Fibroblast of skin of right quadriceps (primary cell): ENCODE measurements at places on chromosomes 6 and 20.

- no peak for DNase-seq
These were observed 186.2 kb upstream of the PMEPA1 start for GRCh38 chr20:57896017-57896416.

- no peak for DNase-seq
These were observed 8.4 kb downstream of the CTSZ start for GRCh38 chr20:58998656-58999055.

DNA sequence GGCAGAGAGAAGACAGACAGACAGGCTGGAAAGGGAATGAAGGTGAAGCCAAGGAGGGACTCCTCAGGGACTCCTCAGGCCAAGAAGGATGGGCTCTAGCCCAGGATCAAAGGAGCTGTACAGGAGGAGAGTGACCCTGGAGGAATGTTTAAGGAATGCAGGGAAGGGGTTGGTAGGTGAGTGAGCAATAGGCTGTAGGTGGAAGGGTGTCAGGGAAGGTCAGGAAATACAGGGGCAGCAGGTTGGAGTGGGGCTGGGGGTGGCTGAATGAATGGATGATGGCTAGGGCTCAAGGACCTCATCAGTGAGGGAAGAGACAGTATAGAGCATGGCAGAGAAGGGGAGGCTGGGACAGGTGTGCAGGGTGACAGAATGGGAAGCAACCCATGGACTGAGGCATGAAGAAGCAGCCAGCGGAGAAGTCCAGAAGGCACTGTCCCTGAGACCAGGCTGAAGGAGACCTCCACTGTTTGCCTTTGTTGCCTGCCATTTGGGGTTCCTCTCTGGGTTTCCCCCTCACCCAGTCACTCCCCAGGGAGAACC is 13.2 kb downstream of the SYNGAP1 start:
- no peak for DNase-seq

DNA sequence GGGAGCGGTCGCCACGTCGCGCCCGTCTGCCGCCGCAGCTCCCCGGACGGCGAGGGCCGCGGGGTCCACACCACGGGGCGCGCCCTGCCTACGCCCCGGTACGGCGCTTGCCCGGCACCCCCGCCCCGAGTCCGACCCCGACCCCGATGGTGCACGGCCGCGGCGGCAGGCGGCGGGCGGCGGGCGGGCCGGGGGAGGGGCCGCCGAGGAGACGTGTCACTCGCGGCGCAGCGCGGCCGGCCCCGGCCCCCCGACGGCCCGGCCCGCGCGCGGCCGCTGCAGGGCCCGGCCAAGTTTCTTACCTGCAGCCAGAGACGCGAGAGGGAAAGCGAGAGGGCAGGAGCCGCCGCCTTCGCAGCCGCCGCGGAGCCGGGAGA is 328 bp downstream of the RRBP1 start:
- no peak for DNase-seq

GRCh38 chr20:51541189-51542032 is 1.1 kb downstream of the NFATC2 start:
- DNase-seq, result peak; percentile 67

DNA sequence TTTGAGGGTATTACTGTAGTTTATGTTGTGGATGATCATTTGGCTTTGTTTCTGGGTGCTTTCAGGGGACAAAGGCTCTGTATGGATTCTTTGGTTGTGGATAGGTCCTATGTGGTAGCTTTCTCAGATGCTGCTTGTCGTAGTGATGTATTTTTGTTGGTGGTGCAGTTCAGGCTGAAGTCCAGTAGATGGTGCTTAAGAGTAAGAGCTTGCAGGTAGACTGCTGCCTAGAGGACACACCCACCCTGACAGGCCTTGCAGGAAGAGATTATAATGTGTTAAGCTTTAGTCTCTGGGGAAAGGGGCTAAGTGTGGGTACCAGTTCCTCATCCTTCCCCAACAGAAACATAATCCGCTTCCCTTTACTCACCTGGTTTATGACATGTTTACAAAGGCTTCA is 62.6 kb upstream of the ADGRB3 start:
- no peak for DNase-seq

DNA sequence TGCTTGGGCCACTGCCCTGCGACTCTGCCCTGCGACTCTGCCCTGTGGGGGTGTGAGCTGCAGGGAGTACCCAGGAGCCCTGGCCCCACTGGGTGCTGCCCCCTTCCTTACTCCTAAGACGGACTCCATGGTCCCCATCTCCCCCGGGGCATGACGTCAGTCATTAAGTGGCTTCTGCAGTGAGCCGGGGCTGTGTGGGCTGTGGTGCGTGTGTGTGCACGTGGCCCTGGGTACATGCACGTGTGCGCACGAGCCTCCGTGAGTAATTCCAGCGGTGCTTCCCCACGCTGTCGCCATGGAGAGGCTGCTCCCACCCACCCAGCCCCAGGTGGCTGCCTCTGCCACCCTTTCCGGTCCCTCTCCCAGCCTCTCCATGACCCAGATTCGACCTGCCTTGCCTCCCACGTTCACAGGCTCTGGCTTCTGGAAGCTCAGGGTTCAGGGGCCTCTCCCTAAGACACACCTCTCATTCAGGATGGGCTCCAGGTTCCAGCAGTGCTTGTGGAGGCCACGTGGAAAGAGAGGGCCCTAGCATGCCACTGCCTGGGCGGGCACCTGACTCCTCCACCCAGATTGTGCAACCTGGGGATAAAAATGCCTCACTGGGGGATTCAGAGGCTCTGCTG is 88.3 kb downstream of the DLGAP4 start:
- DNase-seq, result no peak

DNA sequence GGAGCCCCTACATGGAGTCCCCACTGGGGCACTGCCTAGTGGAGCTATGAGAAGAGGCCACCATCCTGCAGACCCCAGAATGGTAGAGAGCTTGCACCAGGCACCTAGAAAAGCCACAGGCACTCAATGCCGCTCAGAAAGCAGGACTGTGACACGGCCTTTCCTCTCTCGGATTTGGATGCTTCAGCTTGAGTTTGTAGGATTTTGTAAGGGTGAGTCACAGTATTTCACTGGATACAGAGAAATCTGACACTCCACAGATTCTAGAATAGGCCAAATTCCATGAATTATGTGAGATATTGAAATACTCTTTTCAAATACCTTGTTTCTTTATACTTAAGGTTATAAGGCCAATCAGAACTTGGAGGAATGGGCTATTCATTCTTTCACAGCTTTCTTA is 424.5 kb downstream of the HTR1B start:
- DNase-seq, result peak; percentile 65

GRCh38 chr20:8303651-8304050 is 171.6 kb downstream of the PLCB1 start:
- DNase-seq, result no peak

DNA sequence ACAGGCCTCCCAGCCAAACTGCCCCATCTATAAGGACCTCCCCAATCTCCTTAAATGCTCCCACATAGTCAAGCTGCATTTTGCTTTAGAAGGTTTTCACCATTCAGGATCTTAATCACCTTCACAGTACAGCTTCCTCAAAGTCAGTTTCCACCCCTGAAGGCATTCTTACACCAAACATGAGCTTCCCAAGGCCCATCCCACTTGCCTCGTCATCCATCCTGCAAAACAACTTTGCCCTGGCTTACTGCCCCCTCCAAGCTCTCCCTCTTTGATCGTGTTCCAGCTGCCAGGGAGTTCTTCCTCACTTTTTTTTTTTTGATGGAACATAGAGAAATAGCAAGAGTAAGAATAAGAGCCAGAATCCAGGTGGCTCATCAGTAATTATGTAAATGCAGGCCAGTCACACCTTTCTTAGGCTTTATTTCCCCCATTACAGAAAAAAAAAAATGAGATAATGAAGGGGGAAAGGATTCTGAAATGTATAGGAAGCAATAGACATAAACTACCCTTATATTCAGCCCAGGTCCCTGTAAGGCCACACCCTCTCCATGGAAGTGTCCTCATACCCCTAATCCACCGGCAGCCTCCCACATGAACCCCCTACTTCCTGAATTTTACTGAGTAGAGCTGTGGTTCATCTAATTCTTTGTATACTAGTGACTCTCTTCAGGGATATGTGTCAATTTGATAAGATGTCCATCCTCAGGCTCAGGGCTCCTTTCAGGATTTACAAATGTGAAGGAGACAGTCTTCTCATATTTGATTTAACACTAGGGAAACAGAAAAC is 12.7 kb downstream of the TRIM27 start:
- DNase-seq, result no peak

DNA sequence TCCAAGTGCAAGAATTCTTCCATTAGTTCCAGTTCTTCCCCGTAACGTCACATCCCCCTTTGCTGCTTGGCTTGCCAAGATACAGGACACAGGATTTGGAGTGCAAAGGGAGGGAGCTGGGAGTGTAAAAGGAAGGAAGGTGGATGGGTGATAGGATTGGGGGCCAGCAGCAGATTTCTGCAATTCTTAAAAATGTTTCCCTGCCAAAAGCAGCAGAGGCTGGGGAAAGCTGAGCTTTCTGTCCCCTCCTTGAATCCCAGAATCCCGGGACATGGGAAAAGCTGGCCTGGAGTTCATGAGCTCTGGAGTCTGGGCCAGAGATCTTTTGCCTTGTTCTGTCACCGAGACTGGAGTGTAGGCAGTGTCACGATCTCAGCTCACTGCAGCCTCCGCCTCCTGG is 60.0 kb upstream of the EPB41L1 start:
- DNase-seq, result peak; percentile 28
